ENCODE measurements at places on chromosomes 2 and 18. TPM values are rescaled to one million over a fixed set of nuclear protein-coding genes. Genes with fewer than 3 reads are reported as not detected.

- DNase-seq = no peak
These were observed 149.2 kb downstream of the TWIST2 start for GRCh38 chr2:238997137-238997390.

- no peak for DNase-seq
These were observed 37.7 kb upstream of the NEMP2 start for GRCh38 chr2:190572246-190572645.

DNA sequence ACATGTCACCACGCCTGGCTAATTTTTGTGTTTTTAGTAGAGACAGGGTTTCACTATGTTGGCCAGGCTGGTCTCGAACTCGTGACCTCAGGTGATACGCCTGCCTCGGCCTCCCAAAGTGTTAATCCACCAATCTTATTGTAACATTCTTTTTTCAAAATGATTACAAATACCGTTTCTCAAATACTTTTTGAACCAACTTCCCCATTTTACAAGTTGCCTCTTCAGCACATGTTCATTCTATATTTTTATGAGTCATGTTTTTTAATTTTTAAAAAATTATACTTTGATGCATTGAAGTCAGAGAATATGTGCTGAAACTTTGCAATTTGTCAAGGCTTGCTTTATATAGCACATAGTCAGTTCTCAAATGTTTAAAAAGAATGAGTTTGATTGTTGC, 58.2 kb downstream of the QPCT start:
- no peak for DNase-seq

DNA sequence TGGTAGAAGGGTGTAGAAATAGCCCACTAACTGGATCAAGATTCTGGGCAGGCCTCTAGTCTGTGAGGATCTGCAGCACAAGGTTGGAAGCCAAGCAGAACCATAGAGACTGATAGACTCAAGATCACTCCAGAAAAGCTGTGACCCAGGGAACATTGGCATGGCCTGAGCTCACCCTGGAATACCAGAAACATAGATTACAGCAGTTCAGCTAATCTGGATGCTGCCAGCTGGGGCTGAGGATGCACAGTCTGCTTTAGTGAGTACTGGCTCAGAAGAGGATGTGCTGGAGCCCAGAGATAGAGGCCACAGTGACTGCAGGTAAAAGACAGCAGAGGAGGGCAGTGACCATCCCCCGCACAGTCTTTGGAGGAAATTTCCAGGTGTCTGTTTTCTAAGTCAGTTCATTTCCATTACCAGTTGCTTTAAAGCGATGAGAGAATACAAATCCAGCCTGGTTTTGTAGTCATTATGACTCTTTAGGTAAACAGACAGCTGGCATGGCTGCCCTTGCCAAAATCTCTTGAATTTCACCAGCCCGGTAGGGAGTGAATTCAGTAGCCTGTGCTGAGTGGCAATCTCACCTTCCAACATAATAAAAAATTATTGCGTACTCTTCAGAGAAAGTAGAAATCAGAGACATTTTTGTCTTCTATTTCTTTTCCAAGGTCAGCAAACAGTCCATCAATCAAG, 119.2 kb downstream of the ANTXR1 start:
- DNase-seq = no peak

The IL36B gene
- not detected for total RNA-seq

- peak; percentile 72 for DNase-seq
These were observed at the start of gene MC4R for GRCh38 chr18:60372596-60372995. Gene MC4R, minus strand, starts transcription at chr18:60372775. Its CDS starts 426 bp downstream, at chr18:60372349.

DNA sequence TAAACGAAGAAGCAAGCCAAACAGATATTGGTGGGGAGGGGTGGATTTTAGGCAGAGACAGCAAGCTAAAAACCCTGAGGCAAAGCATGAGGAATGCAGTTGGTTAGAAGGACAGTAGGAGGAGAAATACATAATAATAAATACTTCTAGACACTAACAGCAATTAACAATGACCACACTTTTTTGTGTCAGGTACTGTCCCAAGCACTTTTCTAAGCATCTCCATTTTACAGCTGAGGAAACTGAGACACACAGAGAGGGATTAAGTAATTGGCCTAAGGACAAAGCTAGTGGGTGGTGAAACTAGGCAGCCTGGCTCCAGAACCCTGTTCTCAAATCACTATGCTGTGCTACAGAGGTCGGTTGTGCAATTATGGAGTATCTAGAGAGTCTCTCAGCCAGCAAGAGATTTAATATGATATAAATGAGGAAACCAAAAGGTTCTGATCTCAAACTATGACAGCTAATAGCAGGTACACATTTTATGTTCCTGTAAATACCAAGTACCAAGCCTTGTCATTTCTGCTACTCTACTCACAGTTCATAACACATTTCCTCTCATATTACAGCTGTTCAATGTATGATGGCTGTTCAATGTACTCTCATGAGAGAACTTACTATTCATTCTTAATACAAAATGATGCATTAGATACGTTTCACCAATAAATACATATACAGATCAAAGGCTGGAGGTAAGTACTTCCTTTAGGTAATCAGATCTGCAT, 5.3 kb downstream of the MAP4K3 start:
- DNase-seq = no peak

DNA sequence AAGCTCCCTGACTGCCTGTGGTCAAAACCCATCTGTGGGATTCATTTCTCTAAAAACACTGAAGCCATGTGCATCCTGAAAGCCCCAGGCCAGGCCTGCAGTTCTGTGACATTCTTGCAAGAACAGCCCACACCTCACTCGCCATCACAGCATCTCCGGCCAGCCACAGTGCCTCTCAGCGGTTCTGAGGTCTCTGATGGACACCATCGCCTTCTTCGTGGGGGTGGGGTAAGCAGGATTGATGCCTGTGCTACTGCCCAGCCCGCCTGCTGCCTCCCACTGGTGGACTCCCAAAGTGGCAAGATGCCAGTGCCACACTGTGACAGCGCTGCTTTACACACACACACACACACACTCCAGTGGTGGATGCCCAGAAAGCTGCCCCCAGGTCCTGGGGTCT, 5.2 kb upstream of the PRLH start:
- DNase-seq = no peak

DNA sequence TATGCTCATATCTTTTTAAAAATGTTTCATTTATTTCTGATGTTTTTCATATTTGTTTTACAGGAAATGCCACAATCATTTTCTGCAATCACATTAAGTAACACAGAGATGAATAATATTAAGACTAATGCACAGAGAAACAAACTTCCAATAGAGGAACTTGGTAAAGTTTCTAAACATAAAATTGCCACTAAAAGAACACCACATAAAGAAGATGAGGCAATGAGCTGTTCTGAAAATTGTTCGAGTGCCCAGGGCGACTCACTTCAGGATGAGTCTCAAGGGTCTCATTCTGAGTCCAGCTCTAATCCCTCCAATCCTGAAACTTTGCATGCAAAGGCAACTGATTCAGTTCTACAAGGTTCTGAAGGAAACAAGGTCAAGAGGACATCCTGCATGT, 70.4 kb downstream of the APLF start:
- no peak for DNase-seq

DNA sequence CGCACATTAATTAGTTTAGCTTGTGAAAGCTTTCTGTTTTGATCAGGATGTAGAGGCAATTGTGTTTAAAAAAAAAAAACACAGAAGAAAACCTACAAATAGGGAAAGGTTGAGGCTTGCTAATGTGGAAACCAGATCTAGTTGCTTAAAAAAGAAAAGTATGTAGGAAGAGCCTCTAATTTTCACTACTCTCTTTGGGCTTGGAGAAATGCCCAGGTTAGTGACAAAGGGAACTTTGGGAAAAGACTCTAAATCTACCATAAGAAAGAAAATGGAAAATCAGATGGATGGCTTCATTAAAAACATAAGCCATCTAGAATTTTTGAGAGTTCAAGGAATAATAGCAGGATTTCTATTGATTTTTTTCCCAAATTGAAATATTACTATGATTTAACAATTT, 47.3 kb upstream of the SLC38A11 start:
- DNase-seq = no peak

DNA sequence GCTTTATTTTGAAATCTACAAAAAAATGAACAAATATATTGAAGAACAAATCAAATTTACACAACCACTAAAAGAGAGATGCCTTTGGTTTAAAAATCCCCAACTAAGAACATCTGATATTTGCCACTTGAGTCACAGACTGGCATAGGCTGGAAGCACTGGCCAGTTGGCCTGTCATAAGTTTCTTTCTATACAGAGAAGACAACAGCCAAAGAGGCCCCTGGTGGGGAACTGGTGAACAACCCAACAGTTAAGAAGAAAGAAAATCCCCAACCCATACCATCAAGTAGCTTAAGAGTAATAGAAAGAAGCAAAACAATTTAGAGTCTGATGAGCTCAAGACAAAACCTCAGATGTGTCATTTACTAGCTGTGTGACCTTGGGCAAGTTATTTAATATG, 45.5 kb downstream of the OSR1 start:
- no peak for DNase-seq

GRCh38 chr2:162071001-162071400, 3.0 kb downstream of the DPP4 start:
- no peak for DNase-seq

The OTOS gene
- total RNA-seq = not detected

- peak; percentile 82 for DNase-seq
These were observed at the start of gene CERS6 for GRCh38 chr2:168455645-168456520. Gene CERS6, plus strand, starts transcription at chr2:168456272. Its CDS starts 177 bp downstream, at chr2:168456449.

DNA sequence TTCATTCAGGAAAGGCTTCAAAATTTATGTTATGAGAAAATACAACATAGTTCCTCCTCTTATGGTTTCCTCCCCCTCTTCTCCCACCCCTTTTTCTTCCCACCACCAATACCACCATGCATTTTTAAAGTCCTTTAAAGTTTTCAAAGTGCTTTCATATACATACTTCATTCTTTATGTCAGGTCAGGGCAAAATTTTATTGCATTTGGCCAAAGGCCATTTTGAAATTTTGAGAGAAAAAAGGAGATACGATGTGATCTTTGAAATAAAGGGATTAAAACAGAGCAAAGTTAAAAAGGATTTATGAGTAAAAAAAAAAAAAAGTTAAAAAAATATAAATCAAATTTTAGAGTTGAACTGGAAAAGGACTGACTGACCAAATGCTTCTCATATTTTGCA, 792.5 kb upstream of the FANCL start:
- DNase-seq = no peak

- DNase-seq = no peak
These were observed 74.8 kb upstream of the LGALSL start for GRCh38 chr2:64379186-64379585.

DNA sequence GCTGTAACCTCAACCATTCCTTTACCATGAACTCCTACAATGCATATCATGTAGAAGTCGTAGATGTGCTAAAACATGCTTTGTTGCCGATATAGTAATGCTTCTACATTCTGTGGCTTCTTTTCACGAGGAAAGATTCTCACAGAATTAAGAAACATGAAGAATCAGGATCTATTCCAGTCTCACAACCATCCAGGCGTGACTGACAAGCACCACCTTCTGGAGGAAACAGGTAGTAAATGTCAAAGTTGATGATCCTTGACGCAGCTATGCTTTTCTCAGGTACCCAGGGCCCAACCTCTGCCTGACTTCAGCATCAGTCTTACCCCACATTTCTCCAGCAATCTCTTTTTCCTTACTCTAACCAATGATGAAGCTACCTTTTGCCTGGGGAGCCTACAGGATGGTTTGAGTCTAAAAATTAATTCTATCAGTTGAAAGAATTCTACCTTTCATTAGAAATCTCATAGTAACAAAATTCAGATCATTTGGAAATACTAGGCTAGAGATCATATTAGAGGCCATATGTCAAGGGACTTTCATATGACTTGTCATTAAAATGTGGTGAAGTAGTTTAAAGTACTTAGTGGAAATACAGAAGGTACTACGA, 123.3 kb upstream of the RND3 start:
- no peak for DNase-seq

DNA sequence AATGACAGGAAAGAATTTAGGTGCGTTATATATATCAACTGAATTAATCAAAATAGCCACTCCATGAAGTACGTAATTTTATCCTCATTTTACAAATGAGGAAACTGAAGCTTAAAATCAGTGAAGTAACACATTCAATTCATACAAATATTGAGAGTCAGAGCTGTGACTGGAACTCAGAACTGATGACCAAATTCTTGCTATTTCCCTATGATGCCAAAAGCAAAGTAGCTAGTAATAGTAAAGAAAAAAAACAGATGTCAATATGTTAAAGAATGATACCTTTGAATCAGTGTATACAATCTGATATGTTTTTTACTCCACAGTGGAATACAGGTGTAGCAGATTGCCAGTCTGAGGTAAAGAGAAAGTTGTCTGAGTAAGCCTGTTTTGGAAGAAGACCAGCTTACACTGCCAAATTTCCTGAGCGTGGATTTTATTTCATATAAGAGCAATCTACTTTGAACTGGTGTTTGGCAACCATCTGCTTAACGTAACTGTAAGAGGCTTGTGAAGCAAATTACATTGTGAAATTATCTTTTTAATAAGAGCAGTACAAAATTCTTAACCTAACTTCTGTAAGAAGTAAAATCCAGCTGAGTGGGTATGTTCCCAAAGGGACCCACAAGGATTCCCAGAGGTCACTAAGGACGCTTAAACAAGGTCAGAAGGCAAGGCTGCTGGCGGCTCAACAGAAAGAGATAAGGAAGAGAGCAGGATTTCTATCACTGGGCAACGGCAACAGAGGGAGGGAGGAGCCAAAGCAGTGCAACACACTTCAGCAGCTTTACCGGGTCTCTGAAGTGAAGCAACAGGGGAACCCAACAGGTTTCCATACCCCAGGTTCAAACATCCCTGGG, 85.6 kb downstream of the IKZF2 start:
- DNase-seq = no peak

The SERPINB5 gene
- 27.1 TPM for total RNA-seq

GRCh38 chr2:235549735-235550377, 56.0 kb downstream of the AGAP1 start:
- DNase-seq = no peak

The GKN2 gene
- not detected for total RNA-seq

GRCh38 chr2:109378682-109379081, 235.1 kb downstream of the SEPTIN10 start:
- DNase-seq = no peak

GRCh38 chr2:99881901-99882591, 260.3 kb downstream of the AFF3 start:
- peak; percentile 90 for DNase-seq

The TTC27 gene
- 22.9 TPM for total RNA-seq

GRCh38 chr2:139628931-139629330, 848.7 kb upstream of the NXPH2 start:
- DNase-seq = no peak

- no peak for DNase-seq
These were observed 40.4 kb downstream of the LDLRAD4 start for GRCh38 chr18:13258921-13259320.
